ENCODE measurements at places on chromosomes 1 and 21.

DNA sequence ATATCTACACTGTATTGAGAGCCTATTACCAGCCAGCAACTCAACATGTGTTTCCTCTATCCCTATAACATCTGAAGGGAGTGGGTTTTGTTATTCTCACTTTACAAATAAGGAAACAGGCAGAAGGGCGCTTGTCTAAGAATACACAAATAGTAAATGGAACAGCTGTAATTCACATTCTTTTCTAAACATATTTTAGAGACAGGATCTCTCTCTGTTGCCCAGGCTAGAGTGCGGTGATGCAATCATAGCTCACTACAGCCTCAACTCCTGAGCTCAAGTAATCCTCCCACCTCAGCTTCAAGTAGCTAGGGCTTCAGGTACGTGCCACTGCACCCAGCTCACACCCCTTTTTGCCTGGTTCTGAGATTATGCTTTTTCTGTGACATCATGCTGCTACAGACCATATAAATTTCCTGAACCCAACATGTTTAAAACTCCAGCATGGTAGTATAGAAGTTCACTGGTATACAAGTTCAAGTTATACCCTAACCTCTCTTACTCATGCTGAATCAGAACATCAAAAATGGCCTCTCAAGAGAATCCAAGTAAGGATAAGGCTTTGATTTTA lies 8.6 kb upstream of the TACSTD2 start:
- no peak for DNase-seq

DNA sequence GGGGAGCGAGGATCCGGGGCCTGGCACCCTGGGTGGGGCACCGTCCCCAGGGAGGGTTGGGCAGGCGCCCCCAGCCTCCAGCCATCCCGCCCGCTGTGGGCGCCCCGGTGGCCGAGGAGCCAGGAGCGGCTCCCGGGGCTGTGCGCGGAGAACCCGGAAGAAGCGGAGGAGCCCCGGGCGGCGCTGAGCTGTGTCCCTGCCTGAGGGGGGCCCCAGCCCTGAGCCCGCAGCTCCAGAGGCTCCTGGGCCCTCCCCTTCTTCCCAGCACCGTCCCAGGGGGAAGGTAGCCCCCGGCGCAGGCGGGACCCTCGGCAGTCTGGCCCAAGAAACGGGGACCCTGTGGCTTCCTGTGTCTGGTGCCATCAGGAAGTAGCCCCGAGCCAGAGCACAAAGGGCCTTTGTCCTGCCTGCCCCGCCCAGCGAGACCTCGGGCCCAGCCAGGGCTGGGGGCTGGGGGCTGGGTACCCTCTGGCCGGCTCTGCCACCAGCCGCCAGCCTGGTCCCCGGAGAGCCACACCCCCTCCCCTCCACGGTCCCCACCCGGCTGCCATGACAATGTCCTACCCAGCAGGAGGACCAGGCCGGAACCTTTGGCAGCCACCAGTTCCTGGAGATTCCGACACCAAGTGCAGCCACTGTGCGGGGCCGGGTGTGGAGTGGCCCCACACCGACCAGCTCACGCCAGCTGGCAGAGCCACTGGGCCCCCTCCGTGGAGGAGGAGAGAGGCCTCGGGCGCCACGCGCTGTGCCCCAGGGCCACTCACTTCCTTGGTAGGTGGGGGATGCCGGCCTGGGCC lies 15.6 kb upstream of the TTLL10 start:
- DNase-seq: peak; percentile 47

- no peak for DNase-seq
Observed at GRCh38 chr21:34734696-34735095, 65.9 kb downstream of the CLIC6 start.

DNA sequence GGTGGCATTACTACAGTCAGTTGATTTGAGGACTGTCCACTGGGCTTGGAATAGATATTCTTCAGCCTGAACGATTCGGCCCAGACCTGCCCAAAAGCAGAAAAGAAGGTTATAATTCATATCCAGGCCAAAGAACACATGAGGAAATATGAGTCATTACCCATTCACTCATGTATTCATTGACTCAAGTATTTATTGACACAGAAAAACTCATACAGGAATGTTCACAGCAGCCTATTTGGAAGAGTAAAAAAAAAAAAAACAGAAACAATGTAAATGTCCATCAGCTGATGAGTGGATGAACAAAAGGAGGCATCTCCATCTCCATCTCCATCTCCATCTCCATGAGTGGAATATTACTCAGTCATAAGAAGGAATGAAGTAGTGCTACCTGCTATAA lies 15.9 kb downstream of the ZMYND12 start:
- no peak for DNase-seq

DNA sequence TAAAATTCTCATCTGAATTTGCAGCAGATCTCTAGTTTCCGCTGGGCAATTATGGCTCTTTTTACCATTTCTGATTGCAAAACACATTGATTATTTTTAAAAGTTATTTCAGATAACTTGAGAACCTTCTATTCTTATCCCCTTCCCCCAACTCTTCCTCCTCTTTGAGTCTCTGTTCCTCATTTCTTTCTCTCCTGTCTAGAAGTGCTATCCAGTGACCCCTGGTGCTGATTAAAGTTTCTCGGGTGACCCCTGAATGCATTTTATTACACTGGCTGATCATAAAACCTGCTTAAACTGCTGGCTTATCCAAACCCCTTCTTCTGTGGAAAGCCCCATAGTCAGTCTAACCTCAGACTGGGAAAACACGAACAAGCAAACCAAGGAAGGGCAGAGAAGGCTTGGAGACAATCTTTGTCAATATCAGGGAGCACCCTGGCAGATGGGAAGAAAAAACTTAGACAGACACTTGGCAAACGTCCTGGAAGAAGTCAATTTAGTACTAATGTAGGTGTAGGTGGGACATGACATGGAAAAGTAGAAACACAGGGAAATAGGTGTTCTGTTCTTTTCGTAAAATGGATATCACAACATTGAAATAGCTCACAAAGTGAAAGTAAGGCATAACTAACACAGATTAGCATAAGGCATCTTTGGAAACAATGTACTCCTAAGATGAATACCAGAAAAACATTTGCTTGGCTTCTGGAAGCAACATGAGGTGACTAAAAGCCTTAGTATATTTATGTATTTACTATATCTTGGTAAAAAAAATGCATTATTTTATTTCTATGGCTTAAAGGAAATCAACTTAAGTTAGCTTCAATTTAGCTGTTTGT lies 61.4 kb downstream of the GORAB start:
- DNase-seq: no peak

DNA sequence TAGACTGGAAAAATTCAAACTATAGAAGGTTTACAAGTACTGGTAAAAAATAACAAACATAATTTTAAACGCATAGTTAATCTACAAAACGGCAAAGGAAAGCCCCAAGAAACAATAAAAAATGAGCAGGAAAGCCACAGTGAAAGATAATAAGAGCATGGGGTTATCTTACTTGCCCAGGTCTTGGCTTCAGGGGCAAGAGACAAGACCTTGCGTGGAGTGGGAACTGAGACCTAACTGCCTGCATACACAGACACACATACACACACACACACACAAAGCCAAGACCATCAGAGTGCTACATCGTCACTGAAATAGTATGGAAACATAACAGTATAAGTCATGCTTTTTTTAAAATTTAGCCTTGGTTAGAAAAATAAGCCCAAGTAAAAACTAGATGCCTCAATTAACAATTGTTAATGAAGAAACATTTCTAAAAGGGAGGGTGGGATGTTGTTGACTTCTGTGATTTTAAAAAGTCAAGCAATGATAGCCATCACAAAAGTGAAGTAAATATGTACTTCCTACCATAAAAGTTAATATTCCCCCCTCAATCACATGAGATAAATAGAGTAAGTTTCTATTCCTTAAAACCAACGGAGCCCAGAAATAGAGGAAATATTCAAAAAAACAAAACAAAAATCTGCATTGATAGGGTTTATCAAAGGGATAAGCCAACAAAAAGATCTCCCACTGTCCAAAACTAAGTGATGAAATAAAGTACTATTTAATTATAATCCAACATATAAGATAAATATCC lies 29.4 kb upstream of the CRP start:
- no peak for DNase-seq

DNA sequence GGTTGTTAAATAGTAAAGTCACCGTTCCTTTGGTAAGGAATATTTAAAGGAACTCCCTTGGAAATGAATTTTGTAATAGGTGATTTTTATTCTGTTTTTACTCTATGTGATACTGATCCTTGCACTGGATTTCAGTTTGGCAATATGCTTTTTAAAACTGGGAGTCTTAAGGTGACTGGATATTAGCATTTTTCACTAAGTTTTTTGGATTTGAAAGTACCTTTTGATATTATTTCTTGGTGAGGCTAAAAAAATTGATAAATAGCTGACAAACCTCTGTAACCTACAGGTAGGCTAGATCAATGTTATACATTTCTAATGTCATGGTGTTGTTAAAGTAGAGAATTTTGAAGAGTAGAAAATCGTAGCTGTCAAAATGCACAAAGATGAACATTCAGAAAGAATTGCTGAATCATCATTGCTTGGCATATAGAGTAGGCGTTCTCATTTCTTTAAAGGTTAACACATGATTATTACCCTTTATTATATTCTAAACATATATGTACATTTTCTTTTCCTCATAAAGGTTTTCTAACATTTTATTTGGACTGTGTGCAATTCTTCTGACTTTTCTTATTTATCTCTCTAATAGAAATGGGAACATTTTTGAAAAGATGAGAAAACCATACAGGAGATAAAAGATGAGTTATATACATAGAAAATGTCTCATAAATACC lies 1.5 kb upstream of the DNAJB4 start:
- DNase-seq: no peak

GRCh38 chr1:232018231-232019025 lies 391.8 kb downstream of the DISC1 start:
- no peak for DNase-seq

GRCh38 chr1:160636076-160636475 lies 10.8 kb downstream of the SLAMF1 start:
- no peak for DNase-seq

GRCh38 chr21:26473471-26473870 lies 99.6 kb downstream of the CYYR1 start:
- no peak for DNase-seq

- DNase-seq: no peak
Observed at GRCh38 chr1:203797948-203798655, 2.7 kb downstream of the ZBED6 start.

DNA sequence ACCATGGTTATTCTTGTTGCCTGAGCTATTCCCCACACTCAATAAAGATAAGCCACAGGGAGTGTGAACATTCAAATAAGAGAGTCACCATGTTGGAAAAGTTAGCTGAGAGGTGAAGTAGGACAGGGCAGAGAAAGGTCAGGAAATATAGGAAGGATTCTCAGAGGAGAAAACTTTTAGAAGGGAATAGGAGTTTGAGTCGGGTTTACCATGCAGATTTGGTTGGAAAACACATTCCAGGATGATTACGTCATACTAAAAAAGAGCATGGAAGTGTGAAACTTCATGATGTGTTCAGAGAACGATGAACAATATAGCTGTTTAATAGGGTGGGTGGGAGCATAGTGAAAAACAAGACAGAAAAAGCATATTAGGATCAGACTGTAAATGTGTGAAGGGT lies 1125.3 kb upstream of the ADGRL2 start:
- DNase-seq: no peak

DNA sequence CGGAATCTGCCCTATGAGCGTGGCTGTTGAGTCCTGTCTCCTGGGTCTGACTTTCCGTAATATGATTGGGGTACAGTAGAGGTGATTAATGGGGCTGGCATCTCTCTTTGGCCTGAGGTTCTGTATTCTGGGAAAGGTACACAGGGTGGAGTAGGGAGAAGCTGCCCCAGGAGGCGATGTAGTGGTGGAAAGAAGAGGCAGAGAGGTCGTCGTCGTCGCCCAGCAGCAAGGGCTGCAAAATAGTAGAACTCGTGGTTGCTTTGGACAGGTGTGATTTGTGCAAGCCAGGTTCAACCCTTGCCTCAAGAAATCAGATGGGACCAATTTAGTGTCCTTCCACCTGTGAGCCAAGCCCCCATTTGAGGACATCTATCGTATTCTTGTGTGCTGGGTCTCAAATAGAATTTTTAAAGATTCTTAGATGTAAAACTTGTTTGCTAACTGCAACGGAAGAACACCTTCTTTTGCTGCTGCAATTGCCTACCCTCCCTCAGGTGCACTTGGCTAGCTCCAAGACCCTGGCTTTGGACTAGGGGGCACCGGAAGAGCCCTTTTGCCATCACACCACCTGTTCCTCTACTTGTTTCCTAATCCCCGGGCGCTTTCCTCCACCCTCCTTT lies 1.3 kb upstream of the HMGN2 start:
- DNase-seq: no peak

- no peak for DNase-seq
Observed at GRCh38 chr1:33311706-33312412, 9.0 kb downstream of the A3GALT2 start.

GRCh38 chr1:2134621-2135307 lies 59.8 kb downstream of the FAAP20 start:
- no peak for DNase-seq

DNA sequence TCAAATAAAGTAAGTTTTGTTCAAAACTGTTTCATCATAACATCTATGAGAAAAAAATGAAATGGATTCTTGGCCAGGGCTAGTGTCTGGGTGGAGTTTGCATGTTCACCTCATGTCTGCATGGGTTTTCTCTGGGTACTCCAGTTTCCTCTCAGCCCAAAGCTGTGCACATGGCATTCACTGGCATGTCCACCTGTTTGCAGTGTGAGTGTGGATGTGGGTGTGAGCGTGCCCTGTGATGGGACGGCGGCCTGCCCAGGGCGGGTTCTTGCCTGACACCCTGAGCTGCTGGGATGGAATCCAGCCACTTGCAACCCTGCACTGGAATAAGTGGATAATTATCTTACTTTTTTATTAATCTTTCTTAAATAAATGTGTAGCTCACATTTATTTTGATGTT lies 185.5 kb downstream of the RYR2 start:
- no peak for DNase-seq

DNA sequence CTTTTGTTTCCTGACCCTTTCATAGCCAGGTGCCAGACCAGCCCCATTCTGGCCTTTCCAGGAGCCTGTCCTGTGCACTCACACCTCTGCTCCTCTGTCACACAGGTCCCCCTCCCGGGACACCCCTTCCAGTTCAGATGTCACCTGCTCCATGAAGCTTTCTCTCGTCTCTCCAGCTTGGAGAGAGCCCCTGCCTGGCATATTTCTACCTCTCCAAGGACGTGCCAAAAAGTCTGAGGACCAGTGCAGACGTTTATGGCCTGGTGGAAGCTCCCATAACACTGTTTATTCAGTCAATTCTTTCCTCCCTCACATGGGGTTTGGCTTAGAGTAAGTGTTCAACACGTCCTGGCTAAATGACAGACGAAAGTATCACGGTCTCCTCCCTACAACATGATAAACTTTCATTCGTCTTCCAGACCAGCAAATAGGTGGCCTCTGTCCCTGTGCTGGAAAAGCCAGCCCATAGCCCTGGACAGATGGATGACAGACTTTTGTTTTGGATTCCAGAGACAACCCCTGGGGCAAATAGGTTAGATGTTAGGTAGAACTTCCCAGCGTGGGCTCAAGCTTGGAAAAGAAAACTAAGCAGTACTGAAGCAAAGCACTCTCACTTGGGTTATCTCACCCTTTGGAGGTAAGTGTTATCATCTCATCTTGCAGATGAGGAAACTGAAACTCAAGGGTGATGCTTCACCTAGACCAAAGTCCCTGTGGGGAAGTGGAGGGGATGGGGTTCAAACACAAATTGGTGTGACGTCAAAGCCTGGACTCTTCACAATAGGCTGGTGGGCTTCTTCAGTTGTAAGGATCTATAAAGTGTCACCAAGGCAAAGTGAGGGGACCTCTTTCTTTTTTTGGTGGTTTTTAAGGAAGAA lies 52.9 kb upstream of the ECE1 start:
- DNase-seq: peak; percentile 57

All from stimulated activated CD8-positive, alpha-beta memory T cell treated with anti-CD3 and anti-CD28 coated beads, Interleukin-4, amount 100 ng/mL, for 48 hours (primary cell).